ENCODE measurements at places on chromosomes 5 and 9.

- DNase-seq, result no peak
Measured at GRCh38 chr9:16029046-16029615, 476.3 kb downstream of the CCDC171 start.

GRCh38 chr5:172669386-172670004 is 28.4 kb downstream of the NEURL1B start:
- no peak for DNase-seq

- DNase-seq, result no peak
Measured at GRCh38 chr5:135379046-135379654, 19.9 kb downstream of the MACROH2A1 start.

DNA sequence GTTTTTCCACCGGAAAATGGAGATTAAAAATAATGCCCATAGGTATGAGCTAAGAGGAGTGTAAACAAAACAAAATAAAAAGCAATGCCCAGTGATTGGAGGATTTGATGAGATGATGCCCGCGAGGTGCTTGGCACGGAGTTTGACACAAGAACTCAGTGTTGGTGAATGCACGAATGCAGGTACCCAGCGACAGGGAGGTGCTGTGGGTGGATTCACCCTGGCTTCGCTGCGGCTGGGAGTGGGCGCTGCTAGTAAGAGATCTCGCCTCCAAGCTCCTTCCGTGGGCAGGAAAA is 526 bp upstream of the STXBP1 start:
- DNase-seq, result no peak

- no peak for DNase-seq
Measured at GRCh38 chr9:89978185-89978584, 373.4 kb downstream of the GADD45G start.

DNA sequence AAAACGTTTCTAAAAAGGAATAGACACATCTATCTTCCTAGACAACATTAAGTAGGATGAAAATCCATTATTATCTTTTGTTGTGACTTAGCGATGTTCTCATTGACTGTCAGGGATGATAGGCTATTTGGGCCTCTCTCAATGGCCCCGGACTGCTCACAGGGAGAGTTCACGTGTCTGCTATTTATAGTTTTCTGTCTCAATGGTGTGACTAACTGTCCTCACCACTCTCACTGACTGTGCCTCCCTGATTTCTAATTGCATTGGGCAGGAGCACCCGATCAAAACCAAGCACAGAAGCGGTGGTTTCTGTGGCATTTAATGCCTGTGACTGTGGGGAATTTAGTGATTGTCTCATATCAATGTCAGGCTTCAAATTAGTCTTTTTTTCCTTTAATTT is 286.7 kb upstream of the KLF9 start:
- DNase-seq, result no peak

- no peak for DNase-seq
Measured at GRCh38 chr5:57002959-57003485, 51.1 kb upstream of the MIER3 start.

DNA sequence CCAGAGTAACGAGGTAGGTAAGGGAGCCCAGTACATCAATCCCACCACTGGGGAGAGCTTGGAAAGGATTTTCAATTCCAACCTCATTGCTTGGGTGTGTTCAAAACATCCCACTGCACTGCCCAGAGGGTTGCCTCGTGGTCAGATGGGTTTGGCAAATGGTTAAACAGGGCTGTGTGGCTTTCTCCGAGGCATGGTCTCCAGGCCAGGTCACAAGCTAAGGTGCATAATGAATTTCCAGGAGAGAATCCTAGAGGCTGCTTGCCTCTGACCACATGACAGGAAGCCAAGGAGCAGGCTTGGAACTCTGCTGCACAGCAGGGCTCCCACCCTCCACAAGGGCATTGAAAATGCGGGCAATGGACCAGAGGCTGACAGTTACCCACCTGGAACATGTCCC is 51.6 kb downstream of the DAP start:
- no peak for DNase-seq

- no peak for DNase-seq
Measured at GRCh38 chr9:96874201-96874785, 20.0 kb upstream of the ZNF782 start.

- DNase-seq, result no peak
Measured at GRCh38 chr5:157785801-157786200, 42.3 kb downstream of the LSM11 start.

GRCh38 chr9:136519263-136520052 is 26.4 kb downstream of the NOTCH1 start:
- DNase-seq, result no peak

DNA sequence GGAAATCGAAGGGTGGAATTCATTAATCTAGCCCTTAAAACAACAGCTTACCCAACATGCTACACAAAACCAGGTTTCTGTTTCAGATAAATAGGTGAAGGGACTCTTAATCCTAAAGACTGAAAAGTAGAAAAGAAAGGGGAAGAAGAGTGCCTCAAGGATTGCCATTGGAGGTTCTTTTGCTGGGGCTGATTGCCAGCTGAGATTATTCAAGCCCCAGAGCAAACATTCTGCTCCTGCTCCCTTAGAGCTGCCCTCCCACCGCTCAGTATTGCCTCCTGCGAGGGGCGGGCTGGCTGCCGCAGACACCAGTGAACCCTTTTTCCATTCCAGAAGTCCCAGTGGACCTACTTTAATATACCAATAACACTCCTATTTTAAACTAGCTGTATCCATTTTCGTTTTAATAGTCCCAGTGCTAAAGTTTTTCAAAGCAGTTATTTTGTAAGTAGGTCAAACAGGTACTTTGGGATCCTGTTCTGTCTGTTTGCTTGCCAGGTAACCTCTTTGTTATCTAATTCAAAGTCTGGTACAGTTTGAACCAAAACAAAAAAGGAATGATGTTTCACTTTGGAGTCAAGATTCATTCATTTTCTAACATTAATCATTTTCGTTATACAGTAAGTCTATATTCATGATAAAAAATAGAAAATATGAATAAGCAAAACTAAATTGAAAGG is 38.6 kb downstream of the HMGCS1 start:
- no peak for DNase-seq

- DNase-seq, result no peak
Measured at GRCh38 chr9:128163027-128163515, 3.0 kb downstream of the BBLN start.

- no peak for DNase-seq
Measured at GRCh38 chr5:74632947-74633356, 7.6 kb downstream of the ENC1 start.

DNA sequence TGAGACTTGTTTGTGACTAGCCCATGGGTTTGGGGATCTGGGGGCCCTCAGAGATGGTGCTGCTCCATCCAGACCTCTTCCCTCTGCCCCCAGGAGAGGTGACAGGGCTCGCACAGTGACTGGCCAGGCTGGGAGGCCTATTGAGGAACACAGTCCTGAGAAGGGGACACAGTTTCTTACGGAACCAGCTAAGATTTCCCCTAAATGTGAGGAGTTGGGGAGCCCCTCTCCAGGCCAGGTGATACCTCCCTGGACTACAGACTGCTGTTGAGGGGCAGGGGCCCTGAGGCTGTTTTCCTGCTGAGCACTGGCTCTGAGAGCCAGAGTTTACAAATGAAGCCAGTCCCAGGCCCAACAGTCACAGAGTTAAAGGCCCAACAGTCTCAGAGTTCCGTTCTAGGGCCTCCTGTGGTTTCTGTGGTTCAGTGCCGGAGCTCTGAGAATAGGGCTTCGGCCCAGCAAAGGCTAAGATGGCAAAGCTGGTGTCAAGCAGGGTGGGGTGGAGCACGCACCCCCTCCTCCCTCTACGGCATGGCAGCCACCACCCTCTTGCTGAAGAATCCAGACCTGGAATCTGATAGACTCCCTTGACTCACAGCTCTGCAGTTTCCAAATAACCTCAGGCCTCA is 1.1 kb upstream of the SEMA4D start:
- no peak for DNase-seq

- DNase-seq, result no peak
Measured at GRCh38 chr5:16857635-16858034, 78.5 kb downstream of the MYO10 start.

- DNase-seq, result no peak
Measured at GRCh38 chr9:136609160-136609475, 53.6 kb upstream of the EGFL7 start.

DNA sequence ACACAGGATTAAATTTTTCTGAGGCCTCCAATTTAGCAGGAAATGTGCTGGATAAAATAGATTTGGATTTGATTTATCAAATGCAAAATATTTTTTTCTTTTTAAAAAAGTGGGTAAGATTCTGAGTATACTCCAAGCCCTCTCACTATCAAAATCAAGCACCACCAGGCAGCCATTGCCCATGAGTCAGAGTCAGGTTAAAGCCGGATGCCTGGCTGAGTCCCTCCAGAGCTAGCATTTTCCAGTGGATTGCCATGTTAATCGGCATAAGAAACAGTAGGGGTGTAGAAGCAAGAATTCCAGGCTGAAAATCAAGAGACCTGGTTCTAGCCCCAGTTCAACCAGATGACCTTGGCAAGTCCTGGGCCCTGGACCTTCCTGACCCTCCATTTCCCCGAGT is 85.3 kb downstream of the FAM114A2 start:
- DNase-seq, result no peak

DNA sequence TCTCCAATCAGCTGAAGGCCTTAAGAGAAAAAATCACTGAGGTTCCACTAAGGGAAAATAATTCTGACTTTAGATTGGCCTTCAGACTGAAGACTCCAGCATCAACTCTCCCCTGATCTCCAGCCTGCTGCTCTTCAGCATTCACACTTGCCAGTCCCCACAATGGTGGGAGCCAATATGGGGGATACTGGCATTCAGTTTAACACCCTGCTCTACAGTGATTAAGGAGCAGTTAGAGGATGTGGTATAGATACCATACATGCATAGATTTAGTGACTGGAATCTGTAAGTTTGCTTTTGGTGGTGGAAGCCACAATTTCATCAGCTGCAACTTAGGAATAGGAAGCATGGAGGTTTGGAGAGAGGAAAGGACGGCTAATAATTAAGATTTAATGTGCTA is 2017.7 kb upstream of the CDH6 start:
- no peak for DNase-seq

GRCh38 chr5:157222506-157223230 is 42.0 kb downstream of the ITK start:
- no peak for DNase-seq

DNA sequence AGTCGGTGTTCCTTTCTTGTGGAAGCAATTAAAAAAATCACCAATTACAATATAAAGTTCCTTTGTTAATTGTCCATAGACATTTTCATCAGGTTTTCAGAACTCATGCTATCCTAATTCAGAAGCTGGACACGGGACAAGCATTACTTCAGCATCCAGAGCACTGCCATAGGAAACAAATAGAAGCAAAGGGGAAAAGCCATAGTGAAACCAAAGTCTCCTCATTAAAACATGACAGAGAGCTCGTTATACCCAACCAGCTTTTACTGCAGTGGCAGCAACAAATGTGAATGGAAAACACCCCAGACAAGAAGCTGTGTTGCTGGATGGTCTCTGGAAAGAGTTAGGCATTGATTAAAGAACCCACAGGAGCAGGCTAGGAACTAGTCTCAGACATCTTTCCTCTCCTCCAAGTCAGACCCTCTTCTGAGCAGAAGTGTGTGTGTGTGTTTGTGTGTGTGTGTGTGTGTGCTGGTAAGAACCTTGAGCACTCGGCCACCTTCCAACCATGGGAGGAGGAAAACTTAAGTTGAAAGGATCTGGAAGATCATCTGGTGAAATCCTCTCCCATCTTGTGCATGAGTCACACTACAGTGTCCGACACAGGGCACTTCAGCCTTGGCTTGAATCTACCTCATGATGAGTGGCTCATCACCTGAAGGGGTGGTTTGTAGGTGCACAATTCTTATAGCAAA is 162.6 kb upstream of the ADAMTS16 start:
- no peak for DNase-seq

GRCh38 chr5:135235551-135236227 is 163.3 kb downstream of the MACROH2A1 start:
- DNase-seq, result peak; percentile 2

DNA sequence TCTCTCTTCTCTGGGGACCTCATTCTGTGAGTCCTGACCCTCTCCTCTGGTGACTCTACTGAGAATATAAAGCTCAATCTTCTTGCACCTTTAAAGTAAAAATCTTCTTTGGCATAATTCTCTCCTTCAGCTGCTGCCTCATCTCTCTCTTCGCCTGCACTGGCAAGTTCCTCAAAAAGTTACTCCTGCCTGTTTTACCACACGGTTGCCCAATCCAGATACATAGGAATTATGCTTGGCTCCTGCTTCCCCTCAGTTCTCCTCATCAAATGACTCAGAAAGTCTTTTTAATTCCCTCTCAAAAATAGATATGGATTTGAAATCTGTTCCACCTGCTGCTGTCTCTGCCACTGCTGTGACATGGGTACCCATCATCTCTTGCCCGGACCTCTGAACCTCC is 14.4 kb upstream of the HRCT1 start:
- DNase-seq, result no peak

- peak; percentile 59 for DNase-seq
Measured at GRCh38 chr9:83062651-83063527, at the start of gene RASEF. RASEF (minus strand) TSS chr9:83063142; CDS start chr9:83062867, 275 bp downstream.

DNA sequence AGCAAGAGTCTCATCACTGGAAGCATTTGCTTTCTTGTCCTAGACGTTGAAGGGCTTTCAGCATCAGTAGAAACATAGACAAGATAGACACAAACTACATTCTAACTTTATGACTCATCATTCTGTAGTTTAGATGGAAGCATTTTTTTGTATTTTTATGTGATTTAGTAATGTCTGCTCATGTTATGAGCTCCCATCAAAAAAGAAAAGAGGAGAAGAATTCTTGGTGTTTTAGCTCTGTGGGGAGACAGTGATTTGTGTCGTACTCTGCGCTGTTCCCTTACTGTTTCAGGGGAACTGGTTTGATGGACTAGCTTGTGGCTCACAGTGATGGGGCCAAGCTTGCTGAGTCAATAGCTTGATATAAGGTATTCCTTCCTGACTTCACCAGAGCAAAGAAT is 159.2 kb upstream of the WWC1 start:
- DNase-seq, result no peak

DNA sequence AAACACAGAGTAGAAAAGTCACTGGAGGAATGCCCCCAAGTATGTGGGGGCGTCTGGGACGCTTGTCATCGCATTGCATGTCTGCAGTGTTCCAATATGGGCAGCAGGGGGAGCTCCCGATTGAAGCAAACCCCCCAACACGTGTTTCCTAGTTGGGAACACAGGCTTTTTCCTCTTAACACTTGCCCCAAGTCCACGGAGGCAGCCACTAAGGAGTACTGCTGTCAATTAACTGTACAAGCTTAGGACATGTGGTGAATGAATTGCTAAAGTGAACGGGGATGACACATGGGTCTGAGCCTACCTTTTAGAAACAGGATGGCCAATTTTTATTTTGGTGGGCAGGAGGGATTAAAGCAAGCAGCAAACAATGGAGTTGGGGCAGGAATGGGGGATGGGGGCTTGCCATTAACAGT is 2.2 kb downstream of the GABRB2 start:
- peak; percentile 66 for DNase-seq

DNA sequence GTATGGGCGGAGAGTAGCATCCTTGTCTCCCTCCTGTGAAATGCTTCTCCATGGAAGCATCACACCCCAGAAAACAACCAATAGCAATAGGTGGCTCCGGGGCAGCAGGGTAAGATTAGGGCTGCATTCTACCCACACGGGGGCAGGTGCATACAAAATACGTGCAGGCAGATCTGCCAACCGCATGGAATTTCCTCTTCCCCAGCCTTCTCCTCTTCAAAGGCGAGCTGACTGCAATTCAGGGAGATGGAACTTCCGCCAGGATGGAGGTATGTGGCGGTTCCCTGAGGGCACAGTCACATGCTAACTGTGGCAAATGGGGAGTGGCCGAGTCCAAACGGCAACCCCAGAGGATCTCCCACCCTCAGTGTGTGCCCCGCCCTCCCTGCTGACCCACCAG is 81.5 kb downstream of the LMNB1 start:
- DNase-seq, result no peak

- DNase-seq, result no peak
Measured at GRCh38 chr9:109771087-109771486, 8.9 kb upstream of the PALM2AKAP2 start.

GRCh38 chr5:179362355-179362754 is 17.1 kb upstream of the ADAMTS2 start:
- DNase-seq, result no peak

All from glutamatergic neuron (in vitro differentiated cells).